ENCODE measurements at places on chromosomes 12 and 14.

DNA sequence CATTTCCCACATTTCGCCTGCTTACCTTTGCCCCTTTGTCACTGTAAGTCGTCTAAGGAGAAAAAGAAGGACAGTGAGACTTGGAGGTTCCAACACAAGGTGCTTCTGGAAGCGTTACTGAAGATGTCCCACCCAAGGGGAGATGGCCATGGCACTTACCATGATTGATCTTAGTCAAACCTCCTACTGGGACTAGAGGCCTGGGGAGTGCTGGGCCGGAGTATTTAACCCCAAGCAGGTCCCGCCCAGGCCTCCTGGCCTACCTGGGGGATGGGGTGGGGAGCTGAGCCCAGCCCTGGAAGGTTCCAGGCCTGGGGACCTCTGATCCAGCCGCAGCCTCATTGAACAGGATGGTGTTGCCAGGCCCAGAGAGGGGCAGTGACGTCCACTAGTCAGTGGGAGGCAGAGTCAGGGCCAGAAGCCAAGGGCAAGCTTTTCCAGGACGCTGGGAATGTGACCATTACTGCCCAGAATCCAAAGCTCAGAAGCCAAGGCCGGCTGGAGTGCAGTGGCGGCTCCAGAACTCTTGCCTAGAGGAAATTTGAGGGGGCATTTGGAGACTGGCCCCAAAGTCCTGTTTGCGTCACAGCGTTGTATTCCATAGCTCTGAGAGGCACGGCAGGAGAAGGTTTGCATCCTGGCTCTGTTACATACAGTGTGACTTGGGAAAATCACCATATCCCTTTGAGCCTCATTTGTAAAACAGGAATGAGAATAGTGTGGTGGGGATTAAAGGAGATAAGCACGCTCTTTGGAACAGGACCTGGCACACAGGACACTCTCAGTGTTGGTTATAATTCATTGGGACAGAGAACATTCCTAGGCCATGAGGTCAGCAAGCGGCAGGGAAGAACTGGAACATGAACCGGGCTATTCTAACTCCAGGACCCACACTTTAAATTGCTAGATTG, at the start of gene HPD:
Gene HPD, minus strand, starts transcription at position 198 of the 911 bp plus-strand sequence. Its CDS starts 36 bp downstream, at position 162.
- H3K27me3 ChIP-seq, result no peaks in the 10 kb centered on the region
- no peaks in the 10 kb centered on the region for H3K4me1 ChIP-seq
- H3K4me3 ChIP-seq, result no peak within 1 kb of the TSS
- H3K27ac ChIP-seq, result peak within 1 kb of the TSS; percentile 94
- DNase-seq, result peak; percentile 92
- H3K36me3 ChIP-seq, result no peaks in the 10 kb centered on the region

GRCh38 chr12:65364046-65364445, 85.6 kb downstream of the MSRB3 start:
- DNase-seq, result no peak
- H3K4me1 ChIP-seq, result no peaks in the 10 kb centered on the region
- H3K36me3 ChIP-seq, result no peaks in the 10 kb centered on the region
- no peak overlapping the region for H3K27ac ChIP-seq
- no peaks in the 10 kb centered on the region for H3K27me3 ChIP-seq
- no peak overlapping the region for H3K4me3 ChIP-seq

- no peak overlapping the region for H3K27ac ChIP-seq
- H3K4me3 ChIP-seq, result no peak overlapping the region
- DNase-seq, result no peak
- H3K36me3 ChIP-seq, result no peaks in the 10 kb centered on the region
- no peaks in the 10 kb centered on the region for H3K27me3 ChIP-seq
These were observed 43.0 kb upstream of the LRRC10 start for GRCh38 chr12:69653703-69654102.

GRCh38 chr12:2644683-2645405, 149.9 kb upstream of the FKBP4 start:
- H3K4me1 ChIP-seq, result peaks cover 30% of the 10 kb centered on the region
- H3K36me3 ChIP-seq, result no peaks in the 10 kb centered on the region
- H3K27me3 ChIP-seq, result no peaks in the 10 kb centered on the region
- DNase-seq, result peak; percentile 27

DNA sequence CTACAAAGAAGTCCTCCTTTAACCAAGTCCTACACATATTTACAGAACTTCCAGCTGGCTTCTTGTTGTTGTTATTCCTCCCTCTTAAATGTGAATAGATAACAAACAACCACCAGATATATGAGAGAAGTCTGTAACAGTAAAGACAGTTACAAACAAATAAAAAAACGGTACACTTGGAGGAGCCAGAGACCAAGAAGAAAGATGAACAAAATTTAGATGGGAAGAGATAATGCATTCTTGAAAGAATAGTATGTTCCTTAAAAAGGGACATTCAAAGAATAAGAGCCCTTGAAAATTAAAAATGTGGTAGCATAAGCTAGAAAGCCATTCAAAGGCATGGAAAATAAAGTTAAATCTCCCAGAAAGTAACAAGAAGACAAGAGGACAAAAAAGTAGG, 25.9 kb downstream of the SLCO1A2 start:
- no peak overlapping the region for H3K4me3 ChIP-seq
- no peaks in the 10 kb centered on the region for H3K36me3 ChIP-seq
- H3K27me3 ChIP-seq, result no peaks in the 10 kb centered on the region
- H3K4me1 ChIP-seq, result no peaks in the 10 kb centered on the region
- H3K27ac ChIP-seq, result no peak overlapping the region

DNA sequence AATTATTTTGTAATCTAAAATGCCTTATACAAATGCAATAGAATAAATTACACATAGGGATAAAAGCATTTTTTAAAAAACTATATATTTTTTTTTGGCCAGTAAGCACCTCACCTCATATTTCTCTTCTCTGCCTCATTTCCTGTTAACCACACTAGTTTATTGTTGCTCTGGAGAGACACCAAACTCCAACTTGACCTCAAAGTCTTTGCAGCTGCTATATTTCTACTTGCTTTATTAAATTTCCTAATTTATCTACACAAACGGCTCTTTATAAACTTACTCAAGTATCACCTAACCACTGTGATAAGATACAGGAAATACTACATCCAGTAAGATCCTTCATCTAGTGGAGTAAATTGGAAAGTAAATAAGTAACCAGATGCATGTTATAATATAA, 622.3 kb downstream of the C12orf50 start:
- no peaks in the 10 kb centered on the region for H3K36me3 ChIP-seq
- no peaks in the 10 kb centered on the region for H3K4me1 ChIP-seq
- H3K4me3 ChIP-seq, result no peak overlapping the region
- DNase-seq, result no peak
- no peaks in the 10 kb centered on the region for H3K27me3 ChIP-seq

- H3K27me3 ChIP-seq, result no peaks in the 10 kb centered on the region
- H3K4me3 ChIP-seq, result no peak overlapping the region
These were observed 589.3 kb upstream of the TMEM132C start for GRCh38 chr12:127677537-127678131.

- no peaks in the 10 kb centered on the region for H3K36me3 ChIP-seq
- no peak overlapping the region for H3K27ac ChIP-seq
- H3K27me3 ChIP-seq, result no peaks in the 10 kb centered on the region
- no peaks in the 10 kb centered on the region for H3K4me1 ChIP-seq
These were observed 103.9 kb upstream of the PMCH start for GRCh38 chr12:102301547-102301946.

GRCh38 chr12:97464385-97465321, 2.0 kb downstream of the RMST start:
- H3K27ac ChIP-seq, result no peak overlapping the region
- peaks cover 21% of the 10 kb centered on the region for H3K27me3 ChIP-seq
- DNase-seq, result no peak
- no peaks in the 10 kb centered on the region for H3K36me3 ChIP-seq
- H3K4me1 ChIP-seq, result no peaks in the 10 kb centered on the region

All from sigmoid colon (tissue), 7 donors.